NCI-H1436 (cell line): ENCODE measurements at places on chromosomes 2 and 18.

GRCh38 chr2:125553768-125554167, 1102.2 kb upstream of the GYPC start:
- DNase-seq, result no peak

DNA sequence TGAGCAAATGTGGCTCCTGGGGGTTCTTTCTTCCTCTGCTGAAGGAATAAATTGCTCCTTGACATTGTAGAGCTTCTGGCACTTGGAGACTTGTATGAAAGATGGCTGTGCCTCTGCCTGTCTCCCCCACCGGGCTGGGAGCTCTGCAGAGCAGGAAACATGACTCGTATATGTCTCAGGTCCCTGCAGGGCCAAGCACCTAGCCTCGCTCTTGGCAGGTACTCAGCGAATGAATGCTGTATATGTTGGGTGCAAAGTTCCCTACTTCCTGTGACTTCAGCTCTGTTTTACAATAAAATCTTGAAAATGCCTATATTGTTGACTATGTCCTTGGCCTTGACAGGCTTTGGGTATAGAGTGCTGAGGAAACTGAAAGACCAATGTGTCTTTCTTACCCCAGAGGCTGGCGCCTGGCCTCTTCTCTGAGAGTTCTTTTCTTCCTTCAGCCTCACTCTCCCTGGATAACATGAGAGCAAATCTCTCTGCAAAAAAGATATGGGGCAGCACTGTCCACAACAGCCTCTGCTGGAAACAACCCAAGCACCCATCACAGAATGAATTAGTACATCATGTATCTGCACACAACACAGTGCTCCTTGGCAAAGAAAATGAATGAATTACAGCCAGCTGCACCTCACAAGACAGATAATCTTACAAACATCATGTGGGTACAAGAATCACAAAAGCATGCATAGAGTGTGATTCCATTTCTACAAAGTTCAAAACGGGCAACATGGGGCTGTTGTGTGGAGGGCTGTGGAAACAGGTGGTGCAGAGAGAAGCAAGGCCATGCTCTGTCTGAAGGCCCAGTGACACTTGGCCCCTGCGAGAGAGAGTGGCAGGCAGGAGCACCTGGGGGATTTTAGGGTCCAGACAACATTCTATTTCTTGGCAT, 6.6 kb downstream of the IL1RN start:
- DNase-seq, result no peak

DNA sequence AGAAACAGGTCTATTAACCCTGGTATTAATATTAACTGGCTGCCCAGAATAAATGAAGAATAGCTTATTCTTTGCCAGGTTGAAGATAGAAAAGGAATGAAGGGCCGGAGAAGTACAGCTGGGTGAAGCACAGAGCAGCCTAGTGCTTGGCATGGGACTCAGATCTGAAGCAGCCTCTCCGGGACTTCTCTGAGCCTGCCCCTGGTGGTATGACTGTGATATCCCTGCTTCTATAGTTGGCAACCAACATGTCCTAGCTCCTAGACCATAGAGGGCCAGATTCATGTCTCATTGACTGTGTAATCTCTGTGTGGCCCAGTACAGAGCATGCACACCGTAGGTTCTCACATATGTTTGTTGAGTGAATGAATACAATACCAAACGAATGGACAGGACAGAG, 107.8 kb downstream of the MSH2 start:
- no peak for DNase-seq

GRCh38 chr2:43075054-43075593, 151.3 kb downstream of the ZFP36L2 start:
- no peak for DNase-seq

- DNase-seq, result no peak
Observed at GRCh38 chr2:159010340-159010739, 41.9 kb downstream of the TANC1 start.

- DNase-seq, result no peak
Observed at GRCh38 chr18:46273861-46274260, 169.7 kb downstream of the HAUS1 start.
